Activated naive CD4-positive, alpha-beta T cell (primary cell): ENCODE measurements at places on chromosomes 1 and 21.

DNA sequence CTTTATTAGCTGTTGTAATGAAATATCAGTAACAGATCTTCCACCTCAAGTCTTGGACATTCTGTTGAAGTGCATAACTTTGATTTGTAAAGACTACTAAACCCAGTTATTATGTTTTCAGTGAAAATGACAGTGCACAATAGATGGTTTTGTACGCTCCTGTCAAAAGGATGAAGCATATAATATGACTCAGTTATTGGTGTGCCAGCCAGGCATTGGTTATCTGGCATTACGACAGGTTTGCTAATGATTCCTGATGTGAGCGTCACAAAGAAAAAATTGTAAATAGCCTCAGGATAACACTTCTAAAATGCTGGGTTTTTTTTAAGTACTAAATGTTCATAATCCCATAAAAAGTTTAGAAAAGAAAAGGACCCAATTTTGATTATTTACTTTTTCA lies 147.9 kb downstream of the MAGI3 start:
- no peak for DNase-seq

GRCh38 chr1:238681021-238681420 lies 705.3 kb upstream of the CHRM3 start:
- no peak for DNase-seq

DNA sequence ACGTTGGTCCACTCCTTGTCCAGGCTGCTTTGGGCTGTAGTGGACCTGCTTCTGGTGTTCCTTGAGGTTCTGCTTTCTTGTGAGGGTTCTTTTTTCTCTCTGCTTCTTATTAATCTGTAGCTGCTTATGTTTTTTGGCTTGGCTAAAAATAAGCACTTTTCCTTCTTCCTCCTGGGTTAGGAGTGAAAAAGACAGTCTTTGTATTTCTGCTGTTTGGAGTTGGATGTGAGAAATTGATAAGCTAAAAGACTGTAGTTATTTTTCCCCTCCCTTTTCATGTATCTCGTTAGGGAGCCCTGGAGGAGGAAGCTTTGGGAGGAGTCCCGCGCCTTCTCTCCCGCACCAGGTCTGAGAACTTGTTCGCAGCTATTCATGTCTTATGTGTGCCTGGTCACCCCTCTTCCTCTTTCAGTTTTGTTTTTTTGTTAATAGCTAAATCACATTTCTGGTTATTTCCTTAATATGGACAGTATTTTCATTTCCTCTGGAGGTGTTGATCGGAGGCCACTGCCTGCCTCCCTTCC lies 79.0 kb downstream of the GALNT2 start:
- DNase-seq, result no peak

DNA sequence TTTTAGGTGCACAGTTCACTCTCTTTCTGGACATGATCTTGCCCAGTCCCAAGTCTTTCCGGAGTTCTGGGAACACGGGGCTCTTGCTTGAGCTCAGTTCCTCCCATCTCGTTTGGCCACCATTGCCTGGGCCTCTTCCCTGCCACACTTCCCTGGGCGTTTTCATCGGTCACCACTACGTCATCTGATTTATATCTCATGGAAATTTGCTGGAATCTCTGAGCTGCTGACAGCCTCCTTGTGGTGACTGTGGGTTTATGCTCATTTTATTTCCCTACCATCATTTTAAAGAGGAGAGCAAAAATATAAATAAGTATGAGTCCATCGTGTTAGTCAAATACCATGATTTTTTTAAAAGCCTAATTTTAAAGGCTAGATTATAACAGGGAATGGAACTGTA lies 449.1 kb upstream of the KAZN start:
- DNase-seq, result no peak

DNA sequence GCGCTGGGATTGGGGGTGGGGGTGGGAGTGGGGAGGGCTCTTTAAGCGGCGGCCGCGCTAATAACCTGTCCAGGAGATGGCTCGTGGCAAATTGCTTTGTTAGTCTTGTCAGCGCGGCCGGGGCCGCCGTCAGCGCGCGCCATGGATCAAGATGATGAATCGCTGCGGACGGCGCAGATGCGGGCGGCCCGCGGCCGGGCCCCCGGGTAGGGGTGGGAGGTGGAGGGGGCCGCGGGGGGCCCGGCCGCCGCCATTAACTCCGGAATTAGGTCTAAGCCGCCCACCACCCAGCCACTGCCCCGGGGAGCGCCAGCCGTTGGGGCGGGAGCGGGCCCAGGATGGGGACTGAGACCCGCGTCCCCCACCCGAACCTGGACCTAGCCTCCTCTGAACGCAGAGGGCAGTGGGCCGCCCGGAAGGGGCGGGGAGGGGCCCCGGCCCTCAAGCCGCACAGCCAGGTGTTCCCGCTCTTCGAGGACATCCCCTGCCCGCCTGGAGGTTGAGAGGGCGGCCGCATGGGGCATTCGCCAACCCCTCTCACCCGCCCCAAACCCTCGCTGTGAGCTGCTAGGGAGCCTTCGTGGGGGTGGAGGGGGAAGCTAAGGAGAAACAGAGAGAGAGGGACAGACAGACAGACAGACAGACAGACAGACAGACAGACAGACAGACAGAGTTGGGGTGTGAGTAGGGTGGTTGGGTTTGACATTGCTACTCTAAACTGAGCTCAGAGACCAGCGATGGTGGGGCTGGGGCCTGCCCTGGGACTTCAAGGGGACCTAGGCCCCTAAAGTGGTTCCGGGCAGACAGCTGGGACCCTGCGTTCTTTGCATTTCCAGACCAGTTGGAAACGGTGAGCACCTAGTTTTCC lies 3.8 kb upstream of the DMBX1 start:
- no peak for DNase-seq

DNA sequence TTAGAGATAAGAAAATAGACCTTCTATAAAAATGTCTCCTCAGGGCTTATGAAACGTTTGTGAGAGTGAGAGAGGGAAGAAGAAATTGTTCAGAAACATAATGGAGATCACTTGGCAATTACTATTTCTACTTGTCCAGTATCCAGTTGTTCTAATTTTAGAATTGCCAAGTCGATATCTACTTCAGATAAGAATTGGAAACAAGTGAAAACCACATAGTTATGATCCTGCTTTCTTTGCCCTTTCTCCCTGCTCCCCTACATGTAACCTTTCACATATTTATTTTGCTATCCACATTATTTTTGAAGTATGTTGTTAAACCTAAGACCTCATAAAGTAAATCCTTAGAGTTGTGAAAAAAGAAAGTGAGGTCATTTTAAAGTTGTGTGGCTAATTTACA lies 1154.7 kb upstream of the ADGRL2 start:
- no peak for DNase-seq

DNA sequence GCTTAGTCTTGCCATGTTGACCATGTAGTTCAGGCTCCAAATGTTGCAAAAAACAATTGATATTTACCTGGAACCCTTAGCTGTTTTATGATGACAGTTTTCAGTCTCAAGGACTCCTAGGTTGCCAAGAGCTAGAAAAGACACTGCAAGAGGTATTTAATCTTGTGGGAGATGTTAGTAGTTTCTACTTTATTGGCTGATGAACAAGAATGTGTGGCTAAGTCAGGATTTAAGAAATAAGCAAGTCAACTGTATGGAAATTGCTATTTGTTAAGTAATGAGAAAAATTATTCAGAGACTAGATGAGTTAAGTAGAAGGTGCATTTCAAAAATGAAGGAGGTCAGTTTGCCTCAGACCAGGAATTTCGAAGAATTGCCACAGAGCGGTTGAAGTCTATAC lies 639.7 kb upstream of the USP24 start:
- DNase-seq, result no peak

DNA sequence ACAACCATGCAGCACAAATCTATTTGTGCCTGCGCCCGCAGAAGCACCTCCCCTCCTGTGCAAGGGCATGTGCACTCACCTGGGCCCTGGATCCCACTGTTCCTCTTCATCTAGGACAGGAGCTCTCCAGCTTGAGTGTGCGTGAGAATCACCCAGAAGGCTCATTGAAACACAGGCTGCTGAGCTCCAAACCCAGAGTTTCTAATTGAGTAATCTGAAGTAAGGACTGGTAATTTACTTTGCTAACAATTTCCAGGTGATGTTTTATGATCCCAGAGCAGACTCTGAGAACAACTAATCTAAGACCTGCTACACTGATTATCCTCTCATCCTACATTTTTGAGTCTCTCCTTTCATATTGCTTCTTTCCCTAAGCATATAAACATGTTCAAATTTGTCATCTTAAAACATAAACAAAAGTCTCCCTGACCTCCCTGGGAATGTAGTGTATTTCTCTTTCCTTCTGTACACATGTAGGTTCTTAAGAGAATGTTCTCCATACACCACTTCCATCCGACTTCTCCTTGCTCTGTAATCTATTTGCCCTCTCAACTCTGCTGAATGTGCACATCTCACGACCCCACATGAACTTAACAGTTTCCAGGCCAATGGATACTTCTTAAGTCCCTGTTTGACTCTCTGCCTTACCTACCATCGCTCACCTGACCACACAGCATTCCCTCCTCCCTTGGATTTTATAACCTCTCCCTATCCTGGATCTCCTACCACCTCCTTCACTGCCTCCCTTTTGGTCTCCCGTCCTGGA lies 522.5 kb downstream of the SMYD3 start:
- DNase-seq, result no peak

GRCh38 chr1:183030053-183030452 lies 6.8 kb downstream of the LAMC1 start:
- DNase-seq, result no peak

DNA sequence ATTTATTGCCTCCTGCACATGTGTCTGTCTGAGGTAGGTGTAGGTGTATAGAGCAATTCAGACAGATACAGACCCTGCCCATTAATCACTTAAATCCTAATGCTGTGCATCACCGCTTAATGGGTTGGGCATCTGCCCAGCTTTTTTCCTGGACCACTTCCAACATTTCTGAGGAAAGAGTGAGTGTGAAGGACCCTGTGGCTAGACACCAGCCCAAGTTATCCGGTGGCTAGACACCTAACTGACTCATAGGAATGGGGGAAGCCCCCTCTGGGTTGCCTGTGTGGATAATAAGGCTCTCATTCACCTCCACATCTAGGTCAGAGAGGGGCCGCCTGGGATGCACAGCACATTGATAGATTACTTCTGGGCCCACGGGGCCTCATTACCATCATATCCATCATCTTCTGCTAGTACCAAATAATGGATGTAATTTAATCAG lies 121.1 kb upstream of the RAVER2 start:
- DNase-seq, result no peak

DNA sequence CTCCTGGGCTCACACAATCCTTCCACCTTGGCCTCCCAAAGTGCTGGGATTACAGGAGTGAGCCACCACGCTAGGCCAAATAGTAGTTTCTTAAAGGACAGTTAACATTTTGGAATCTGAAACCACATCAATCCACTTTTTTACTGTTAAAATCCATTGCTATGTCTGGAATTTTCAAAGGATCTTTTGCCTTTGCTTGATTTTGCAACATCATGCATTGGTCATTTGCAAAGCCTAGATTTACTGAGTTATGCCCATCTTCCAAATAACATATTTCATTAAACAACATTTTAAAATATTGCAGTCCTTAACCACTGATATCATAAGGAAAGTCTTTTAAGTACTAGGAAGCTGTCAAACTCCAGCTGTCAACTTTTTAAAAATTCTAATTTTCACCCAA lies 3.3 kb downstream of the POGZ start:
- no peak for DNase-seq

GRCh38 chr1:227072991-227073390 lies 132.9 kb downstream of the COQ8A start:
- no peak for DNase-seq
